ENCODE measurements at places on chromosomes 6 and 20.

DNA sequence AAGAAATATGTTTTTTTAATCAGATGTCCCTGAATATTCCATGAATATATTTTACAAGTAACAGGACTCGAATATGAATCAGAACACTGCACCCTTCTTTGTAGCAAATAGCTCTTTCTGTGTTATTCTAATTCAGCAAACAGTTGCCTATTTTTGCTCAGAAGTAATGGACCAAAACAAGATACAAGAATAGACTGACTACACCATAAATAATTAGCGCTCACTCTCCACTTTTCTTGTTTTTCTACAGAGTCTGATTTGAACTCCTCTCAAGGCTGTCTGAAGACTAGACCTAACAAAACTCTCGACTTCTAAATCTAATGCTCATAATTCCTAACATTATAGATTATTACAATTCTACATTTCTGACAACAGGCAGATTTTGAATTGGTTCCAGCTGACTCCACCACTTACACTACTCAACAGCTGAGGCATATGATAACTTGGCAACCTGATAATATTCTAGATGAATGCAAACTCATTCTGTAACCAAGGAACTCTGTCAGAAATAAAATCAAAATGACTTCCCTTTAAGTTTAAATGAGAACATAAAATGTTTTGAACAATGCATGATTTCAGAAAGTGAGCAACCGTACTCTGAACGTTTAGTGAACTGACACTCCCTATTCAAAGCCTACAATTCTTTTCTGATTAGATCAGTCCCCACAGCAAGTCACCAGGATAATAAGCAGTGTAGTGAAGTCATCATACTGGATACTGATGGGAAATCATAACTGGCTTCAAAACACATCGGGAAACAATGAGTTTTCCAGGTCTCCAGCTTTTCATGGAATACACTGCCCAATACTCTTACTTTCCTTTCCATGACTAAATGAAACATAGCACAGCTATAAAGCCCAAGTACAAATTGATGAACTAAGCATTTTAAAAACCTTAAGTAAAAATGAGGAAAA lies 114.2 kb upstream of the BEND6 start:
- no peak for DNase-seq

- no peak for DNase-seq
Measured at GRCh38 chr20:13545790-13546189, 92.9 kb downstream of the TASP1 start.

DNA sequence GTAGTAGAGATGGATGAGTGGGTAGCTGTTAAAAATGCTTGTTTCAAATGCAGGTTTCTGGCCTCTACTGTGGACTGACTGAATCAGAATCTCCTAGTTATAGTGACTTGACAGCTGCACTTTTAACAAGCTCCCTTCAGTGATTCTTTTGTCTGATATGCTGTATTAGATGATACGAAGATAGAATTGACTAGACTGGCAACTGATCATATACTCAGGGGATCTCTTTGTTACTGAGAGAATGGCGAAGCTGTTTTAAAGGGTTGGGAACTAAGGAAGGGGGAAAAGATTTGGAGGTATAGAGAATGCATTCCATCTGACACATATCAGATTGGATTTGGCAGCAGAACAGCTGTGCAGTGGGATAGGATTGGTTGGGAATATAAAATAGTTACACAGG lies 7.0 kb downstream of the ENPP4 start:
- no peak for DNase-seq

GRCh38 chr6:111718326-111718725 lies 112.6 kb upstream of the TRAF3IP2 start:
- no peak for DNase-seq

- DNase-seq = peak; percentile 61
Measured at GRCh38 chr6:7051780-7052442, 55.9 kb upstream of the RREB1 start.

- DNase-seq = no peak
Measured at GRCh38 chr20:22729180-22729579, 144.8 kb upstream of the FOXA2 start.

- no peak for DNase-seq
Measured at GRCh38 chr6:68238097-68238601, 396.9 kb upstream of the ADGRB3 start.

- DNase-seq = no peak
Measured at GRCh38 chr20:3935956-3936340, 46.8 kb downstream of the PANK2 start.

DNA sequence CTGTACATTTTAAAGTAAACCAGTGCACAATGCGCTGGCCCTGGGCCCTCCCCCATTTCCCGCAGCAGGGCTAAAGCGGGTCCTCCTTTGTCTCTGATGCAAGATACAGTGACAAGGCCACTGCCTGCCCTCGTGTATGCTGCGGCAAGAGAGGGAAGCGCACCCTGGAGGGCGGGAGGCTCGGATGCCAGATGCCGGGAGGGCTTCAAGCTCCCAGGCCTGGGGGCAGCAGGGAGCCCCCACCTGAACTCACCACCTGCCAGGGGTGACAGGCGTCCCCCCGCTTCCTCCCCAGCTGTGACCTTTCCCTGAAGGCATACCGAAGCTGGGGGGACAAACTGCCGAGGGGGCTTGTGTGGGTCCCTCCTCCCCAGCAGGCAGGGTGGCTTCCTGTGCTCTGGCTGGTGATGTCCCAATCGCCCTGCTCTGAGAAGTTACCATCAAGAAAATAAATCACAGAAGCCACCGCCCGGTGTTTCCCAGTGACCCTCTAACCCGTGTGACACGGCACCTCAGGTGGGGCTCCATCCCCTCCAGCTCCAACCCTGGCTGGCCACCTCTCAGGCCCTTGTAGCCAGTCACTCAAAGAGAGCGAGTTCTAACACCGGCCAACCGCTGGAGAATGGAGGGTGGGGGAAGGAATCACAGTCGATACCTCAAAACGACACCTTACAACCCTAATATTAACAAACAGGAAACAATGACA lies 203.3 kb downstream of the PREX1 start:
- no peak for DNase-seq

- DNase-seq = no peak
Measured at GRCh38 chr20:34529742-34530141, 13.5 kb downstream of the DYNLRB1 start.

- no peak for DNase-seq
Measured at GRCh38 chr6:46251583-46252339, 81.0 kb upstream of the ENPP5 start.

DNA sequence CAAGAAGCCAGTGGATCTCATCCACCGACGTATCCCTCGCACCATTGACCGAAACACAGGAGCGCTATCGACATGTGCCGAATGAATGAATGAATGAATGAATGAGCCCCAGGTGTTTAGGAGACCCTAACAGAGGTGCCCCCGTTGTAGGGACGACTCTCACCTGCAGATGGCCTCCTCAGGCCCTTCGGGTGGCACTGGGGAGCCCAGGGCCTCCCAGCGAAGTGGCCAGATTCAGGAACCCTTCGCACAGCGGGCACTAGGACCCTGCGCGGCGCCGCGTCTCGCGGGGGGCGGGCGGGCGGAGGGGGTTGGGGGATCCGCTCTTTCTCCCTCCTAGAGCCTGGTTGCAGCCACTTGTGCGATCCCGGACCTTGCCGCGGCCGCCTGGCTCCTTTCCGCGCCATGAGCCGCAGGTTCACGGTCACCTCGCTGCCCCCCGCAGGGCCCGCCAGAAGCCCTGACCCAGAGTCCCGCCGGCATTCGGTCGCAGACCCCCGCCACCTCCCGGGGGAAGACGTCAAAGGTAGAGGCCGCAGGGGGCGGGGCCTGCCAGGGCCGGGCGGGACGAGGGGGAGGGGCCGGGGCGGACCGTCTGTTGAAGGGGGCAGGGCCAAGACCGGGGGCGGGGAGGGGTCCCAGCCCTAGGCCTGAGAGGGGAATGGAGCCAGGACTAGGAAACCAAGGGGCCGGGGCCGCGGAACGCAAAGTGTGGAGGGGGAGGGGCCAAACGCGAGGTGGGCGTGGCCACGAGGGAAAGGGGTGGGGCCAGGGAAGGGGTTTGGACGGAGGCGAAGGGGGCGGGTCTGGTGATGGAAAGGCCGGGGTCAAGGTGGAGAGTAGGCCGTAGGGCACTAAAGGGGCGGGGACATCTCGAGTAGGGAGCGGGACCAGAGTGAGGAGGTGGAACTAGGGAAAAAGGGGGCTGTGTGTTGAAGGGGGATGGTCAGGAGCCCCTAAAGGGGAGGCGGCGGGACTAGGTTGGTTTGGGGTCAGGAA lies 7.4 kb upstream of the SLC12A5 start:
- DNase-seq = peak; percentile 53

DNA sequence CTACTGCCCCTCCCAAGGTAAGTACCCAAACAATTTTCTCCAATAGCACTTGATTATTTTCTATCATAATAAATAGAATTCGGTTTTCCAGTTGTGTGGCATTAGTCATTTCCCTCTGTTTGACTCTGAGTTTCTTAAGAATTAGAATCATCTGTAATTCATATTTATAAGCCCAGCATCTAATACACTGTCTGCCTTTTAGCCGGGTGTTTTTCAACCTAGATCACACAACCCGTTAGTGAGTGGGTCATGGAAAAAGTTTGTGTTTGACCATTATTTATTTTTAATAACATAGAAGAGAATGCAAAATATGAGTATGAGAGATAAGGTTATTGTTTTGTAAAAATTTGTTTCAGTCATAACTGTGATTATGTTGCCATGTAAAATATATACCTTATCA lies 701.6 kb downstream of the RFPL4B start:
- DNase-seq = no peak

GRCh38 chr20:46332373-46333160 lies 24.3 kb upstream of the CDH22 start:
- no peak for DNase-seq

DNA sequence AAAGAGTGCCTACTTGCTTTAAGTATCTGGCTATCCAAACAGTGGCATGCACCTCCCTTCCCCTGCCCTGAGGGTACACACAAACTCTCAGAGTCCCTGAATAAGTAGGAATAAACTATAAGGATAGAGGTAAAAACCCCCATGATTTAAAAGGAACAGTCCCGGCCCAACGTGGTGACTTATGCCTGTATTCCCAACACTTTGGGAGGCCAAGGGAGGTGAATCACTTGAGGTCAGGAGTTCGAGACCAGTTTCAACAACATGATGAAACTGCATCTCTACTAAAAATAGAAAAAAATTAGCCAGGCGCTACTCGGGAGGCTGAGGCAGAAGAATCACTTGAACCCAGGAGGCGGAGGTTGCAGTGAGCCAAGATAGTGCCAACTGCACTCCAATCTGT lies 22.2 kb downstream of the SAMHD1 start:
- no peak for DNase-seq

GRCh38 chr6:123994168-123994567 lies 190.5 kb downstream of the NKAIN2 start:
- DNase-seq = no peak

DNA sequence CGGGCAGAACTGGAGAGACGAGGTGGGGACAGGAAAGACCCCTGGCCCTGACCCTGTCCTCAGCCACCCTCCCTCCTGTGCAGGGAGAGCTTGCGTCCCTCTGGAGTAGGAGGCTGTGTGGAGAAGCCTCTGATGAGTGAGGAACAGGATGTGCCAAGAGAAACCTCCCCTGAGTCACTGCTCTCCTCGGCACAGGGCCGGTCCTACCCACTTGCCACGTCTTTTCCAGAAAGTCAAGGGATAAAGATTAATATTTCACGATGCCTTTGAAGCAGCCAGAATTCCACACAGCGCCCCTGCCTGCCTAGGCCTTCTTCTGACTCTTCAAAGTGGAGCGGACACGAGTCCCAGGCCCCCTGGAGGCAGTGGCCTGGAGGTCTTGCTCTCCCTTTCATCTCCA lies 34.9 kb upstream of the THBS2 start:
- no peak for DNase-seq

GRCh38 chr6:159090530-159091480 lies 46.0 kb upstream of the TAGAP start:
- no peak for DNase-seq

DNA sequence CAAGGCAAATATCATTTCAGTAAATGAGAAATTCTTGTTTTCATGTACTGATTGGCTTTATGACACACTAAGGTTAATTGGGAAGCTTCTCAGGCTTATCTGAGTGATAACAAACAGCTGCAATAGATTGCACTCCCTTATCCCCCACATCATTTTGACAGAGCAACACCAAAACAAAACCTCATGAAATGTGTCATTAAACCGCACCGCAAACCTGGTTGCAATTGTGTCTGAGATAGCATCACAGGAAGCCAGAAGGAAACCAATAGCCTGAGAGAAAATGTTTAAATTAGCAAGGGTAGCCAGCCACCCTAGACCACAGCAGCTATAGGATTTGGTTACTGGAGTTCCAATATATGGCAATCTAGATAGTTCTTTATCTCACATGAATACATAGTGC lies 31.6 kb upstream of the LAMA4 start:
- DNase-seq = no peak

DNA sequence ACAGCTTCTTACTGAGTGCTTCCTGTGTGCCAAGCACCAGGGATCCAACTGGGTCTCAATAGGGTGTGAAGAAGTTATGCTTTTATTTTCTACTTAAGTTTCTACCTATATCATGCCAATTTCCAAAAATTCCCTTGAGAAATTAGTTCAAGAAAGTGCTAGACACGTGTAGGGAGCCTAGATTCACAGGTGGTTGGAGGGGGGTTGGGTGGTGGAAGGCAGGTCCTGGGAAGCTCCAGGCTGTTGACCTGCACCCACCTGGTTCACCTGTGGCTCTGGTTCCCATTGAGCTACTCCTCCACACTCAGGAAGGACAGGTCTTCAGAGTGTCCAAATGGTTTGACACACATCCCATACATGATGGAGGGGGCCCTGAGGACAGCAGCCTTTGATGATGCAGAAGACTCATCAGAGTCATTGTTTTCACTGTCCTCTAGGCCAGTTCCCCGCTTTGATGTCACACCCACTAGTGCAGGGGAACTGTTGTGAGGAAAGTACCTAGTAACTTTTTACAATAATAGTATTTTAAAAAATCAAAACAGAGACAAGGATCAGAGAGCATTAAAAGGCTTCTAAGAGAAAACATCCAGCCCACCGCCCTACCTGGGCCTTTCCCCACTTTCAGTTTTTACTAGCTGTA lies 39.8 kb upstream of the MYL9 start:
- DNase-seq = peak; percentile 16

DNA sequence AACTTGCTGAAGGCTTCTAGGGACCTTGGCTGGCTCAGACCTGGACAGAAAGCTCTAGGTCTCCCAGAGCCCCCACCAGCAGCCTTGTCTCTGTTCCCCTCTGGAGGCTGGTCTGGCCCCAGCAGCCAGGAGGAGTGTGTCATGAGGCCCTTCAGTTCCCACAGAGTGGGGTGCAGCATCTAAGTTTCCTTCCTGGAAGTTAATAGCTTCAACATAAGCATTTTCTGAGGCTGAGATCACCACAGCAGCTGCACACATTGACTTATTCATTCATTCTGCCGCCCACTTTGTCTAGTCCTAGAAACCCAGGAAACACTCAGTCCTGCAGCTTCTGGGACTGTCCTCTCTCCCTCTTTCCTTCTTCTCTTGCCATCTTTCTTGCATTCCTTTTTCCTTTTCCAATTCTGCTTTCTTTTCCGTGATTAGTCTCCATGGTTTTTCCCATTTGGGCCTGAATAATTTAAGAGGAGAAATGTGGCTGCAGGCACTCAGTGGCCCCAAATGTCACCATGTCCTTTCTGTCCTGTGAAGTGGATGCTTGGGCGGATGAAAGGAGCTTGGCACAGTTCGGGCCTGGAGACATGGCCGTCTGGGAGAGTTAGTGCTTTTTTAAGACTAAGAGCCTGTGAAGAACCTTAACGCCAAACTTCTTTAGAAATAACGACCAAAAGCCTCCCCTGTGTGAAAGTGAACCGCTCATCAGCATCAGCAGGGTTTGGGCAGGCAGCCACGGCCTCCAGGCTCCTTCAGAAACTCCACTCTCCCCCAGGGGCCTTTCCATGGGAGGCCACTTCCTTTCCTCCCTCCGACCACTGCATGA lies 31.0 kb upstream of the PCMTD2 start:
- no peak for DNase-seq

- DNase-seq = no peak
Measured at GRCh38 chr6:47245745-47246371, 63.8 kb downstream of the TNFRSF21 start.
